ENCODE measurements at places on chromosomes 7 and 10.

DNA sequence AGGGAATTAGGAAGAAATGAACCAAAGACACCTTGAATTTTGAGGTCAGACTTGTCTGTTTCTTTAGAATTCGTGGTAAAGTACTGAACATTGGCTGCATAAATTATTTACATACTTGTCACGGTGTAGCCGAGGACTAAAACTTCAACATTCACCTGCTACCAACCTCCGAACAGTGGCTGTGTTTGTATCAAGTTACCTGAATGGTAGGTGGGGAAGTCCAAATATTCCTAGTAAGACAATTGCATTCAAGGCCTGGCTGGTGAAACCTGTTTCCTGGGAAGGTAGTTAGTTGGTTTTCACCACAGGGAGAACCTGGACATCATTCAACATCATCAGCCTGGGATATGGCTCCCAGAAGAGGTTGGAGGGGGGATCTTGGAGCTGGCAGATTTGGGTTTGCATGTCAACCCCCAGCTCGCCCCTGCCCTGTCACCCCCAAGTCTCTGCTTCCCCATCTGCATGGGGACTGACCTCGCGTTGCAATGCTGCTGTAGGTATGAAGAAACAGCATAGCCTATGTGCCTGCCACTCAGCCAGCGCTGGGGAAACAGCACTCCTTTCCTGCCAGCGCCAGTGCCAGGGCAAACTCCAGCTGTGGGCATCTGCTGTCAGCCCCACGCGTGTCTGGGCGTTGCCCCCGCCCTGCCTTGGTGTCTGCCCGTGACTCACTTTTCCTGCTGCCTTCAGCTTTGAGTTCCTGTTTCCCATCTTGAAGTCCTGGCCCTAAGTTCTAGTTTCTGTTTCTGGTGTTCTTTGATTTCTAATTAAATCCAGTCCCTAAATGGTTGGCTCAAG lies 12.7 kb upstream of the LARP4B start:
- peak; percentile 34 for DNase-seq

- DNase-seq, result no peak
These were observed 89.2 kb upstream of the BTBD16 start for GRCh38 chr10:122181876-122182275.

DNA sequence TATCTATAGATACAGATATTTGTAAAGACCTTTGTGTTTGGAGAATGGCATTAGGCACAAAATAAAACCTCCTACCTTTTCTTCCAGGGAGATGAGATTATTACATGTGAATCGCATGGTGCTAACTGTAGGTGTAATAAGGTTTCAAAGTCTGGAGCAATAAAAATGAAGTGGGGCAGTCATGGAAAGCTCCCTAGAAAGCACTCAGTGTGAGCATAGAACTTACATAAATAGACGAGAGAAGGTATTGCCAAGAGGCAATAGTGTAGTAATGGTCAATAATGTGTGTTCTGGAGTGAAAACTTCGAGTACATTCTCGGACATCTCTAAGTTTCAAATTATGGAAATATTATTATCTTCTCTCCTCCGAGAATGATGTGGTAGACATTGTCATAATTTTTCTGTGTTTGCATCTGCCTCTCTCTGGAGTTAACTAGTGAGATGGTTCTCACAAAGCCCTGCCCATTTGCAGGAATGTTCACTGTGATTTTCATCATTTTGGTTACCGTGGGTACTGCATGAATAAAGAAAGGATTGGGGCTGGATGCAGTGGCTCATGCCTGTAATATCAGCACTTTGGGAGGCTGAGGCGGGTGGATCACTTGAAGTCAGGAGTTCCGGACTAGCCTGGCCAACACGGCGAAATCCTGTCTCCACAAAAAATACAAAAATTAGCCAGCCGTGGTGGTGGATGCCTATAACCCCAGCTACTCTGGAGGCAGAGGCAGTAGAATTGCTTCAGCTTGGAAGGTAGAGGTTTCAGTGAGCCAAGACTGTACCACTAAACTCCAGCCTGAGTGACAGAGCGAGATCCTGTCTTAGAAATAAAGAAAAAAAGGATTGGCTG lies 10.6 kb downstream of the VIM start:
- DNase-seq, result peak; percentile 57

GRCh38 chr7:50486512-50486911 lies 36.4 kb upstream of the FIGNL1 start:
- DNase-seq, result no peak

DNA sequence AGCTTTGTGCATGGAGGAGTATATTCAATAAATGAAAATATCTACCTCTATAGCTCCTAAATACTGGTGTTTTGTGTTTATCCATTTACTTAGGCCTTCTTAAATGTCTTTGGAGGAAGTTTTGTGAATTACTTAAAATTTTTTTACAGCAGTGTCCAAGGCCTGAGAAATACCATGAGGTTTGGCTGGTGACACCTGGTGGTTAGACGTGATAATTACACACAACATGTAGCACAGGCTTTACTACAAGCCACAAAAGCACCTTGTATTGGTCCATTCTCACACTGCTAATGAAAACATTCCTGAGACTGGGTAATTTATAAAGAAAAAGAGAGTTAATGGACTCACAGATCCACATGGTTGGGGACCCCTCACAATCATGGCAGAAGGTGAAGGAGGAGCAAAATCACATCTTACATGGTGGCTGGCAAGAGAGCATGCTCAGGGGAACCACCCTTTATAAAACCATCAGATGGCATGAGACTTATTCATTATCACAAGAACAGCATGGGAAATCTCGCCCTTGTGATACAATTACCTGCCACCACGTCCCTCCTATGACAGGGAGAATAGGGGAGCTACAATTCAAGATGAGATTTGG lies 20.6 kb downstream of the HYAL4 start:
- DNase-seq, result peak; percentile 39

DNA sequence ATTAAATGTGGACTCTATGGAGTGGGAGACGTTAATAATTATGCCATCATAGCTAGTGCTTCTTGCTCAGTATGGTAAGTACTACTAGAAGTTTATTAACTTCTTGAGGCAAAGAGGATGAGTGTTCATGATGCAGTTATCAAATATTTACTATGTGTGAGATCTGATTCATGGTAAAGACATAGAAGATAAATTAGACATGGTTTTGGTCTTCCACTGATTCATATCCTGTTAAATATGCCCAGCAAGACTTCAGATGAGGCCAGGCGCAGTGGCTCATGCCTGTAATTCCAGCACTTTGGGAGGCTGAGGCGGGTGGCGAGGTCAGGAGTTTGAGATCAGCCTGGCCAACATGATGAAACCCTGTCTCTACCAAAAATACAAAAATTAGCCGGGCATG lies 547.1 kb upstream of the ANKRD30A start:
- no peak for DNase-seq
